ENCODE measurements at places on chromosomes 5 and 9. TPM values are rescaled to one million over a fixed set of nuclear protein-coding genes. Genes with fewer than 3 reads are reported as not detected.

The DTWD2 gene
- 8.0 TPM for polyA plus RNA-seq

The PRRT1B gene
- not detected for polyA plus RNA-seq

The LCN1 gene
- polyA plus RNA-seq, result not detected

The WNK2 gene
- polyA plus RNA-seq, result not detected

The KIF4B gene
- not detected for polyA plus RNA-seq

The IL31RA gene
- polyA plus RNA-seq, result not detected

The SLC9A3 gene
- 2.0 TPM for polyA plus RNA-seq

The IFNB1 gene
- not detected for polyA plus RNA-seq

The CDH6 gene
- polyA plus RNA-seq, result not detected

The SPATA31A3 gene
- not detected for polyA plus RNA-seq

The PCDHGA7 gene
- not detected for polyA plus RNA-seq

The CDC26 gene
- polyA plus RNA-seq, result 134 TPM

The PPP6C gene
- polyA plus RNA-seq, result 52.6 TPM

All from naive B cell (primary cell).